ENCODE measurements at places on chromosomes 2 and 18.

GRCh38 chr2:172969166-172969565 is 106.5 kb upstream of the MAP3K20 start:
- no peak for DNase-seq

- DNase-seq = no peak
Observed at GRCh38 chr2:190533175-190533967, 1.2 kb downstream of the NEMP2 start.

DNA sequence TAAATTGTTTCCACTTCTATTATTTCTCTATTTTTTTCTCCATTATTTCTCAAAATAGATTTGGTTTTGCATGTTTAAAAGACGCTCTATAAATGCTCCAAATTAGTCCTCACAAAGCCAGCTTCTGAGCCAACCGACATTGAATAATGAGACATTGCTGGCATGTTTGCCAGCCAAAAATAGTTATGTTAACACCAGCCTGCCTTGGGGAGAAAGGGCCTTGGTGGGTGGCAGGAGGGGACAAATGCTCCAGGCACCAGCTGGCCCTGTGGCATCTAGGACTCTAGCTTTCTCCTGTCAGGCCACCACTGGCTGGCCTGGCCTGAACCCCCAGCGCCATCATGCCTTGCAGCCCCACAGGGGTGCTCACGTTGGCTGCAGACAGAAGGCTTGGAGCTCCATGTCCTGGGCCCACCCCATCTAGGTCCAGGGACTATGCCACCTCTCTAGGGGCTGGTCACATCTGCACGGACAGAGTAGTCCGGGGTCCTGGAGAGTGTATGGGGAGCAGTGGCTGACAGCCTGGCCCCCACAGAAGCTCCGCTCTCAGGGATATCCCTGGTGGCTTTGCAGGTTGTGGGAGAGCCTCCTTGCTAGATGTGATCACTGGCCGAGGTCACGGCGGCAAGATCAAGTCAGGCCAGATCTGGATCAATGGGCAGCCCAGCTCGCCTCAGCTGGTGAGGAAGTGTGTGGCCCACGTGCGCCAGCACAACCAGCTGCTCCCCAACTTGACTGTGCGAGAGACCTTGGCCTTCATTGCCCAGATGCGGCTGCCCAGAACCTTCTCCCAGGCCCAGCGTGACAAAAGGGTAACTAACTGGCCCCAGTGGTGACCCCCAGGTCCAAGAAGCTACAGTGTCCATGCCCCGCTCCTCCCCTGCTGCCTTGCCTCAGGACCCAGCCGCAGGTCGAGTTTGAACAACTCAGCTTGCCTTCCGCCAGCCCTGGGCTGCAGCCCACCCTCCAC is 12.5 kb downstream of the ABCG8 start:
- no peak for DNase-seq

- DNase-seq = no peak
Observed at GRCh38 chr2:138780908-138781307, 718 bp upstream of the NXPH2 start.

DNA sequence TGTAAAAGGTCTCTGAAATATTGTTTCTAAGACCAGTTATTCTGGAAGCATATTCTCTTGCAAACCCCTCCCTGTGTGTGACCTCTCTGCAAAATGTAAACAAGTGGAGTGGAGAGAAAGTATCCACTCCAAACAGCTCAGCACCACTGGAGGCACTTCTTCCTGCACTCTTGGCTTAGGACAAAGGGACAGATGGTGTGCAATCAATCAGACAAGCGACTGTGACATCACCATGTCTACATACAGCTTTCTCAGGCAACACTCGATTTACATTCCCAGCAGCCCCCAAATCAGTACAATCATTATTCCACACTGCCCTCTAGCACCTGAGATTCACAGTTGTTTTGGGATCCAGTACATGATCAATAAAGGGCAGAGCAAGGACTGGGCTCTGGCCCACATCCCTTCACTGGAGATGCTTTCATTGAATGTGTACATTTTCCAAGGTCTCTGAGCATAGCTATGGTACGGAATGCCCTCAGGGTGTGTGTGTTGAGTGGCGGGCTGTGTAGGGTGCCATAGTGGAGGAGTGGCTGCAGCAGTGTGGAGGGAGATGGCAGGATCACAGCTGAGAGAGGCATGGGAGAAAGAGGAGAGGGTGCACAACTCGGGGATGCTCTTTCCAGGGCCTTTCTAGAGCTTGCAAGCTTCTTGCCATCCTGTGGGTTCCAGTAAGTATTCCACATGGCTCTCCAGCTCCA is 311.8 kb upstream of the ST6GAL2 start:
- DNase-seq = no peak

DNA sequence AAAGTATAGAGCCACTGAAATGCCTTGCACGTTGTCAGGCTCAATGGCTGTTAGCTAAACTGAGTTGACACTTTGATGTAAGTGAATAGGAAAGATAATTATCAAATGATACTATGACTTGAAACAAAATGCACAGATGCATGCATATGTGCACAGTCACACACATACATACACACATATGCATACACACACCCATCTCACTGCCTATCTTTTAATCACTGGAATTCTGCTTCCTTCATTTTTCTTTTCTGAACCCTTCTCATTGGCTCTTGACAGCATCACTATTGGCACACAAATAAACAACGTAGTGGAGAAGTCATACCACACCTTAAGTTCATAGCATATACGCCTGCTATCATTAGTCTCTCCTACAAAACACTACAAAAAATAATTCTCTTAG is 154.9 kb upstream of the NCKAP5 start:
- DNase-seq = no peak

DNA sequence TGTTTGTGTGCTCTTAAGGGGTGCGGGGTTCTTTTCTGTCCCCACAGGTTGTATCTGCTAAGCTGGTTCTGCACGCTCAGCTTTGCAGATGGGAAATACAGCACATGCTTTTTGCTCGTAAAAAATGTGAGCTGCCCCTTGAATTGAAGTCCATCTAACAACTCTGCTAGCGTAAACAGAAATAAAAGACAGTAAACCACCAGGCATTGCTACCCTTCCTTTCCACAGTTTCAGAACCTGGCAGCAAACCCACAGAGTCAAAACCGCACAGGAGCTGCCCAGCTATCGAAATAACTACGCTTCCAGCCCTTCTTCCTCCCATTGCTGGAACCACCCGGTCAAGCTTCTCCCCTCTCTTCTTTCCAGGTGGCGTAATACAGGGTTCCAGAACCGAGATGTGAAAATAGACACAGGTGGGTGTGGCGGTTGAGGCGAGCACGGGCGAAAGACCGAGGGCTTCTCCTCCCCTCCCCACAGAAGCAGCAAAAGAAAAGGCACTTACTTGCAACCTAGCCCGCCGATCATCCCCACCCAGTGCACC is 479 bp downstream of the SCN9A start:
- DNase-seq = no peak

DNA sequence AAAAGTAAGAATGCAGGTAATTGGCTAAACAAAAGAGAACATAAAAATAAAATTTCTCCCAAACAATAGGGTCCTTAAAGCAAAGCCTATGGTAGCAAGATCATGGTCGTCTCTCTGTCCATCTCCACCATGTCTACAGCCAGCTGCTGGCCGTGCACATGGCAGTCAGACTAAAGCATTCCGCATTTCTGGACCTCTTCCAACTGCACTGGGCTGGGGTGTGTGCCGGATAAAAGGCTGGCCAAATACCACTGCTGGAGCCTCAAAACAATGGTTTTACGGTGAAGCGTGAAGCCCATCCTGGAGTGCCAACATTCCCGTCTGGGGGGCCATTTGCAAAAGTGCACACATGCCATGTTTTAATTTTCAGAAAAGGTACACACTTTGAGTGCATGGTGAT is 74.8 kb upstream of the PIEZO2 start:
- no peak for DNase-seq

- DNase-seq = no peak
Observed at GRCh38 chr2:28419443-28420270, 27.0 kb downstream of the FOSL2 start.

DNA sequence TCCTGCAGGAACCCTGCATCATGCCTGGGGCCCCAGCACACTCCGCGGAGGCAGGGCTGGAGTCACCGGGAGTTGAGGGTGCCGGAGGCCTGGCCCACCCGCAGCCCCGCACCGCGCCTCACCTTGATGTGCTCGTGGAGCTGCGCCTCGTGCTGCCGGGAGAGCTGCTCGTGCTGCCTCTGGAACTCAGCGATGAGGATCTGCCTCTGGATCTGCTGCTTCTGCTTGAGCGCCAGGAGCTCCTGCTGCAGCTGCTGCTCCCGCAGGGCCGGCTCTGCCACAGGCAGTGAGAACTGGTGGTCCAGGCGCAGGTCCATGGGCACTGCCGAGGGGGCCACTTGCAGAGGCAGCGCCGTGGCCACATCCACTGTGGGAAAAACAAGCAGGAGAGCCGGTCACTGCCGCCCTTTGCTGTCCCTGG is 211.1 kb downstream of the HDAC4 start:
- DNase-seq = no peak

DNA sequence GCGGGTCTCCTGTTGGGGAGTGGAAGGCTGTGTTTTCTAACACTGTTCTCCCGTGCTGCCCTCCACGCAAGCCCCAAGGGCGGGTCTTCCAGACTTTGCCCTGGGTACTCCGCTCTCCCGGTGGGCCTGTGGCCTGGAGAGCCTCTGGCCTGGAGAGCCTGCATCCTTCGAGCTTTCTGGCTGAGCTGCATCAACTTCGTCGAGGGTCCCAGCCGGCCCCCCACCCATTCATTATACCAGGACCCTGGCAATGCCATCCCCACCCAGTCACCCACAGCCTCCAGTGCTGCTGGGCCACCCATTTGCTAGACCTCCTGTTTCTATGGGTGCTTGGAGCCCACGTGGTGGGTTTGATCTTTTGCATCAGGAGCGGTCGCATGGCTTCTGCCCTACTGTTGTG is 102.2 kb downstream of the PTGR3 start:
- DNase-seq = no peak

GRCh38 chr2:236943841-236944513 is 141.7 kb upstream of the COPS8 start:
- no peak for DNase-seq

GRCh38 chr2:172172513-172173173 is 69.9 kb upstream of the DLX2 start:
- DNase-seq = peak; percentile 36

GRCh38 chr2:94890234-94890633 is 19.0 kb downstream of the TEKT4 start:
- DNase-seq = no peak

- no peak for DNase-seq
Observed at GRCh38 chr2:105180491-105180972, 61.0 kb upstream of the GPR45 start.

DNA sequence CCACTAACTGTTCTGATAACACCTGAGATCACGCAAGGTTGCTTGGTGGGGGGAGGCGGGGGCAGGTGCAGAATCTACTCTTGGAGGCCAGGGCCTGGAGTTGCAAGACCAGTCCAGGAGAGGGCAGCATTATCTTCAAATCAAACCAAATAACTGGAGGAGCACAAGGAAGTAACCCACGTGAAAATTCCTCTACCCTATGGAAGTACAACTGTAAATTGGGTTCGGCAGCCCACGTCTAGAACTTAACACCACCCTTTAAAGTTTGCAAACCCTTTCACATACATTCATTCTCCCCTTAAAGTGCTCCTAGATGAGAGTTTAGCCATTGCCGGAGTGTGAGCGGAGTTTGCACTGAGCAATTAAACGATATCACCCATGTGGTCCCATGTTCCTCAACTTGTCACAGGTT is 19.6 kb upstream of the CXCR1 start:
- peak; percentile 71 for DNase-seq

GRCh38 chr2:177169810-177170514 is 42.6 kb upstream of the HNRNPA3 start:
- no peak for DNase-seq

- DNase-seq = no peak
Observed at GRCh38 chr2:179020156-179020750, 29.7 kb downstream of the CCDC141 start.

DNA sequence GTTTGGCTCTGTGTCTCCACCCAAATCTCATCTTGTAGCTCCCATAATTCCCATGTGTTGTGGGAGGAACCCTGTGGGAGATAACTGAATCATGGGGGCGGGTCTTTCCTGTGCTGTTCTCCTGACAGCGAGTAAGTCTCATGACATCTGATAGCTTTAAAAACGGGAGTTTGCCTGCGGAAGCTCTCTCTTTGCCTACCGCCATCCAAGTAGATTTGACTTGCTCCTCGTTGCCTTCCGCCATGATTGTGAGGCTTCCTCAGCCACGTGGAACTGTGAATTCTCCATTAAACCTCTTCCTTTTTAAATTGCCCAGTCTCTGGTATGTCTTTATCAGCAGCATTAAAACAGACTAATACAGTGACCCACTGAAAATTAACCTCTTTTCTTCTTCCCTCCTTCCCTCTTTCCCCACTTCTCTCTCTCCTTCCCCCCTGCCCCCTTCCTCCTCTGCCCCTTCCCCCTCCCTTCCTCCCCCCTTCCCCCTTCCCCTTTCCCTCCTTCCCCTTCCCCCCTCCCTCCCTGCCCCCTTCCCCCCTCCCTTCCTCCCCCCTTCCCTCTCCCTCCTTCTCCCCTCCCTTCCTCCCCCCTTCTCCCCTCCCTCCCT is 818.8 kb downstream of the SLC4A3 start:
- DNase-seq = no peak

DNA sequence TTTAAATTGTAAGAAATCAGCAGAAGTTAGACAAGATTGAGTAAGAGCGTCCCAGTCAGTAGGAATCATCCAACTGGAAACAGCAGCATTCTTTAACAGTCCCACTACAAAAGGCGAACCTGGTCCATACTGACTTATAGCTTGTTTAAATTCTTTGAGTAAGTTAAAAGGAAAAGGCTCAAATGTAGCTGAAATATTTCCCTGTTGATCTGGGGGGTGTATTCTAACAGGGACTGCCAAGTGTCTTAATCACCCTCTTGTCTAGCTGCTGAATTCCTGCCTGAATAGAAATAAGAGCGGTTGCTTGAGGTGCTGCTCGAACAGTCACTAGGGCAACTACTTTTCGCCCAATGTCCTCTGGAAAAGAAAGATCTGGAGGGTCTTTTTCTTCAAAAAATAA is 56.4 kb upstream of the FMNL2 start:
- DNase-seq = no peak

DNA sequence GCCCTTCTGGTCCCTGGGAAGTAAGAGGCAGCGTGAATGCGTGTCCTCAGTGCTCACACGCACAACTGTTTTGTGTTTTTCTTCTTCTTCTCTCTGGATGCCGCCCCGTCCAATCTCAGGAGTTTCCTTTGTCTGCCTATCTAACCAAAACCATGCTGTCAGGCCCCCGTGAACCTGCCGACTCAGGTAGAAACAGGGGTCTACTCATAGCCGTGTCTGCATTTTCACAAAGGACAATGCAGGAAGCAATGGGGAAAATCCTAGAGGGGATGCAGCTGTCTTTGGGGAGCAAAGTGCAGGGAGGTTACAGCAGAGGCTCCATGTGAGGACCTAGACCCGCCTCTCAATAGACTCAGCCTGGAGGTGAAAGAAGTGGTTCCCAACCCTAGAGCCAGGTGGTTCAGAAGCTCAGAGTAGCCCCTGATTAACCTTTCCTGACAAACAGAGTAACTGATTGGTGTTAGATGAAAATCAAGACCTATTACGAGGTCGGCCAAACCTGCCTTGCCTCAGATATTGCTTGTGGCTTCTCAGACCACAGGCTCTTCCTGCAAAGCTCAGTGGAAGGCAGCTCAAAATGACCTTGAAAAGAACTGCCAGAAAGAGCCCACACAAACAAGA is 49.3 kb downstream of the CD226 start:
- no peak for DNase-seq

All from bone marrow (tissue), 2 donors.